ENCODE measurements at places on chromosomes 1 and 21.

DNA sequence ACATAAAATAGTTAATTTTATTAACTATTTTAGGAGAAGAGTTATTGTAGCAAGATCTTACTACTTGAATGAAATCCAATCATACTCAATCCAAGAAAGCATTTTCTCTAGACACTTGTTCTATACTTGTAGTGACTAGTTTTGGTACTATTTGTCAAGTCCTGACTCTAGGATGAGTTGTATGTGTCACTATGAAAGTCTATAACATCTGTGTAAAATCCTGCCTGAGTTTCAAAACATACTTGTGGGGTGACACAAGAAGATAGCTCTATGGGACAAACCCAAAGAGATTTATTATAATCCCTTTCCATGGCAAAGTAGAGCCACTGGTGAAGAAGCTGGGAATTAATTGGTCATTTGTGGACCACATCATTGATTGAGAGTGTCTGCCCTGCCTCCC lies 1042.2 kb upstream of the ADGRL4 start:
- no peak for DNase-seq

- DNase-seq = no peak
Observed at GRCh38 chr1:153798468-153798780, 23.2 kb downstream of the SLC27A3 start.

GRCh38 chr1:229480495-229480894 lies 27.6 kb downstream of the NUP133 start:
- no peak for DNase-seq

DNA sequence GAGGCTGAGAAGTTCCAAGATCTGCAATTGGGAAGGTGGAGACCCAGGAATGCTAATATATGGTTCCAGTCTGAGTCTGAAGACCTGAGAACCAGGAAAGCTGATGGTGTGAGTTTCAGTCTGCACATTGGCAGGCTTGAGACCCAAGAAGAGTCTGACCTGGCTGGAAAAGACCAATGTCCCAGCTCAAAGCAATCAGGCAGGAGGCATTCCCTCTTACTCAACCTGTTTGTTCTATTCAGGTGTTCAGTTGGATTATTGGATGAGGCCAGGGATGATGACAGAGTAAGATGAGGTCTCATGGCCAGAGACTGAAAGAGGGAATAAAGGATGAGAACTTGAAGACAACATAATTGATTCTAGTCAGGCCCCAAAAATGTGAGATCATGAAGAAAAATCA lies 50.1 kb downstream of the SPATA46 start:
- DNase-seq = no peak

GRCh38 chr1:87017998-87018672 lies 103.7 kb downstream of the HS2ST1 start:
- no peak for DNase-seq

DNA sequence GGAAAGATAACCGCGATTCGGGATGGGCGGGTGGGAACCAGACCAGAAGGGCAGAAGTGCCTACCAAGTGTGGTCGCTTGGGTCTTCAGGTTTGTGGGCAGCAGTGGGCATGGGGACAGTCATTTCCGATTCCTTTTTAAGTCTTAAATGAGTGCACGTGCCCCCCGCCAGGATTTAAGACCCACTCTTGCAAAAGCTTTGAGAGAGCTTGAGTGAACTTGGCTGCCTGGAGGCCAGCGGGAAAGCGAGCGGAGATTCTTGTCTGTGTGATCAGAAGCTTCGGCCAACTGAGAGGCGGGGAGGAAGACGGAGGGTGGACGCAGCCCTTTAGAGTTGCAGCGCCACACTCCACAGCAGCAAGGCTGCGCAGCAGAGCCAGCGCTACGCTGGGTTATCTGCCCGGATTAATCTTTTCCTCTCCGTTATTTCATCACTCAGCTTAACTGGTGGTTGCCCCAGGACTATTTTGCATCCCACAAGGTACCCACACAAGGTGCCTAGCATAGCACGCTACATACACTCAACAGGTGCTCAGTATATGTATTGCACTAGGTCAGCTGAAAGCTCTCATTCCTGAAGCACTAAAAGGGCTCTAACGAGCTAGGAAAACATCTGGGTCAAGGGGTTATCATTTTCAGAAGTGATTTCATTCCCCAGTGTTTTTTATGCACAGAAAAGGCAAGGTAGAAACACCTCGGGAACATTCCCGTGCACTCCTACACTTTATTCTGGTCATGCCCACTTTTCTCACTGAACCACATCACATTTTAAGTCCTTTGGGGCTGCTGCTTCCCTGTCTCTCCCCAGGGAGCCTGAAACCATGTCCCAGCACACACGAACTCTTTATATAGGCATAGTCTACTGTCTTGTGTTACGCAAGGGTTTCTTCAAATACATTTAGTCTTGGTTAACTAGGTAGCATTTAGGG lies 1.5 kb upstream of the BATF3 start:
- no peak for DNase-seq

DNA sequence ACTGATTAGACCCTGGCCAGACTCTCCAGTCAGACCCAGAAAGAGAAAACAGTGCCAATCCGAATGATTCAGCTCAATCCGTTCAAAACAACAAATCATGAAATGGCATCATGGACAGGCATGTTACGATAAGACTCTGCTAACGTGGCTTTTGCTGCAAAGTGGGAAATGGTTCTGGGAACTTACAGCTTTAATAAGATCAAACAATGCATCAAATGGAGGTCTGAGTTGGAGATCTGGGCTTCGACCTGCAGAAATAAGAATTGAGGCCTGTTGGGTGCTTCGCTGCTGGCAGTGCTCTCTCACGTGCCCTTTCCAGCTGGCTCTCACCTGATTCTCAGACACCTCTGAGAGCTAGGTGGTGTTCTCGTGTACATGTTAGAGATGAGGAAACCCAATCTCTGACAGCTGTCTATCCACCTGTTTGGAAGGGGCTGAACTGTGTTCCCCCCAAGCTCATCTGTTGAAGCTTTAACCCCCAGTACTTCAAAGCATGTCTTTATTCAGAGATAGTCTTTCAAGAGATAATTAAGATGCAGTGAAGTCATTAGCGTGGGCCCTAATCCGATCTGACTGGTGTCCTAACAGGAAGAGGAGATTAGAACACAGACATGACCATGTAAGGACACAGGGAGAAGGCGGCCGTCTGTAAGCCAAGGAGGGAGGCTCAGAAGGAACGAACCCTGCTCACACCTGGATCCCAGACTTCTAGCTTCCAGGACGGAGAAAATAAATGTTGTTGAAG lies 45.5 kb upstream of the ETS2 start:
- DNase-seq = no peak

GRCh38 chr1:158407092-158407491 lies 7.8 kb upstream of the OR10T2 start:
- no peak for DNase-seq

- no peak for DNase-seq
Observed at GRCh38 chr1:239784896-239785295, 306.8 kb upstream of the FMN2 start.

DNA sequence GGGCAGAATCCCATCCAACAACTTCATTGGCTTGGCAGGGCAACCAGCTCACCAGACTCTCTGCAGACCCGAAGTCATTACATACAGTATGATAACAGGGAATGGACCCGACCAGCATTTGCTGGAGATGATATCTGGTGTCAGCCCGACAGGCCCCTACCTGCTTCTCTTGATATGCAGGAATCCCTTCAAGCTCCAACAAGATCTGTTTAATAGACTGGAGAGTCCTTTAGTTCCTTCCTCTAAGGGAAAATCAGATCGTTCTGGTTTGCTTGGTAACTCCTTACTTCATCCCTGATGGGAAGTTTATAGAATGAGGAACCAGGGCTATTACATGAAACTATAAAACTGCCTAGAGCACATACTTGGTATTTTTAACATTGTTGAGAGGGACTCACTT lies 61.2 kb downstream of the EDARADD start:
- no peak for DNase-seq

All from NCI-H1417 treated with DMSO at 0.1 percent for 48 hours (cell line).